ENCODE measurements at places on chromosomes 6 and 20.

GRCh38 chr20:37880726-37881591, 22.0 kb upstream of the VSTM2L start:
- no peak for DNase-seq

GRCh38 chr20:46279103-46279502, 29.2 kb downstream of the CDH22 start:
- DNase-seq, result no peak

DNA sequence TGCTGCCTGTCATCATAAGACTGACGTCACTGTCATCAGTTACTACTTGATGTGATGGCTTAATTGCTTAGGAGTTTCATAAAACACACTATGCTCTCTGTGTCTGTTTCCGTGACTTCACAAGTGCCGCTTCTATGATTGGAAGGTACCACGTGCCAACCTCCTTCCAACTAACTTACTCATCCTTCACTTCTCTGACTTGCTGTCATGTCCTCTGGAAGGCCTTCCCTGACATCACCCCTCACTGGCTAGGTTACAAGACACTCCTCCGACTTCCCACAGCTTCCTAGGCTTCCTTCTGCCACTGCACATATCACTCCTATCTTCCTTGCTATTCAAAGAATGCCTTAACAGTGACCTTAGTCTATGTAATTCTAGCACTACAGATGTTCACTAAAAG, 20.4 kb downstream of the SERINC3 start:
- DNase-seq, result no peak

GRCh38 chr6:80347101-80347500, 240.6 kb downstream of the BCKDHB start:
- DNase-seq, result no peak

DNA sequence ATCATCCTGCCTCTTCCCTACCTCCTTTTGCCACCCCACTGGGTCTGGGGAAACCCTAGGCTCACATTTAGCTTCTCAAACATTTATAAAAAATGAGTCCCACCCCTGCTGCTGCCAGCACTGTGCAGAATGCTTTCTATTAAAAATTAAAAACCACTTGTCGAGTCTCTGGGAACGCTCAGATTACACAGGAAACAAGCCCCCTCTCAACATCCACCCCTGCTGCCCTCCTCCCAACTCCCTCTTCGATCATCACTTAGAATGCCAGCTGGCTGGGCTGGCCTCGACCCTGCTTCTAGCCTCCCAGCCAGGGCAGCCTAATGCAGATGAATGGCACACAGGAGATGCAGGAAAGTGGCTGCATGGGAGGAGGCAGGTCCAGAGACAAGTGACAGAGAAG, 75.8 kb downstream of the CDH22 start:
- DNase-seq, result no peak

All from Daoy (cell line).